ENCODE measurements at places on chromosomes 12 and 14.
A peak's percentile ranks its signal among the peaks of the same experiment; 100 is the strongest.

DNA sequence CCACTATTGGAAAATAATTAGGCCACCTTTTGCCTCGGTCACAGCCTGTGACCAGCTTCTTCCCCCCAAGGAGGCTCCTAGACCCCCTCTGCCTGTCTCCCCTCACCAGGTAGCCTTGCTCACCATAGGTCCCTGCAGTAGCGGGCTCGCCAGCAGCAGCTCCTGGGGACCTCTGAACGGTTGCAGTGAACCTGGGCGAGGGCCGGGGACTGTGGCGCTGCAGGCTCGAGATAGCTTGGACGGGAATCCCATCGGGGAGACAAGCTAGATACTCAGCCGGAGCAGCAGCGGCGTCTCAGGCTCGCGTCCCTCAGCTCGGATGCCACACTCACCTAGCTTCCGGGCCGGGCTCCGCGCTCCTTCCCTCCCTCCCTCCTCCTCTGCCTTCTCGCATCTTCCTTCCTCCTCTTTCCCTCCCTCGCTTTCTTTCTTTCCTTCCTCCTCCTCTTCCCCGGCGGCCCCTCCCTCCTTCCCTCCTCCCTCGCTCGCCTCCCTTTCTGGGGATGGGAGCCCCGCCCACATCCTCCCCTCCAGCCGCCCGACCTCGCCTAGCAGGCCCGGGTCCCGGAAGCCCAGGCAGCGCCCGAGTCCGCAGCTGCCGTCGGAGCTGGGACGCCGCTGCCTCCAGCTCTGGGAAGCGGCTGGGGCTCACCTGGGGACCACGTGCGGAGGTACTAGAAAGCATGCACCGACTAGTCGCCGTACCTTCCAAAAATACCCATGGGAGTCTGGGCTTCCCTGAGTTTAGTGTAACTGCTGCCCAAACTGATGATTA, at the start of gene BMP4:
Gene BMP4, minus strand, starts transcription at position 399 of the 775 bp plus-strand sequence. CDS start 4,603 bp downstream, outside the sequence.
- DNase-seq: peak; percentile 50

DNA sequence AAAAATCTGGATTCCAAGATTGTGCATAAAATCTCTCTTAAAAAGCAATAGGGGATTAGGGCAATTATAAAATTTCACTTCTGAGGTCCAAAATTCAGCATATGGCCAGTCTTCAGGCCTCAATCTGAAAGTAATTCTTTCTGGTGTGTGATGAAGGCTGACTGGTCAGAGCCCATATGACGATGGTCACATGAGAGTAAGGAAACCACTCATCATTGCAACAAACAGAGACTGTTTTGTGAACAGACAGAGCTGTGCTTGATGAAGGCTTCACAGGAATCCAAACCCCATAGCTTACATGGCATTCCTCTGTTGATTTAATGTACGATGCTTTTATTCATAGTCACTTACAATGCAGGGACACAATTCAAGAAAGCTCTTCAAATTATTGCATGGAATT, 238.1 kb downstream of the APAF1 start:
- DNase-seq: no peak

DNA sequence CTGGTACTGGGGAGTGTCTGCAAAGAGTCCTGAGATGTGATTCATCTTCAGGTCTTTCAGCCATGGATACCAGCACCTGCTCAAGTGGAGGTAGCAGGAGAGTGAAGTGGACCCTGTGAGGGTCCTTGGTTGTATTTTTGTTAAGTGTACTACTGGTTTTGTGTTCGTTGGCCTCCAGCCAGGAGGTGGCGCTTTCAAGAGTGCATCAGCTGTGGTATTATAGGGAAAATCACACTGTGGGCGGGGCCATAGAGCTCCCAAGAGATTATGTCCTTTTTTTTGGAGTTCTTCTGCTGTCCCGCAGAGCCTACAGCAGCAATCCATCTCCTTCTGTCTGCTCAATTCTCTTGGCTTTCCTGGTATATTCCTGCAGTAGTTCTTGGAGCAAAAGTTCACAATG, 66.8 kb downstream of the SPATA7 start:
- DNase-seq: no peak

DNA sequence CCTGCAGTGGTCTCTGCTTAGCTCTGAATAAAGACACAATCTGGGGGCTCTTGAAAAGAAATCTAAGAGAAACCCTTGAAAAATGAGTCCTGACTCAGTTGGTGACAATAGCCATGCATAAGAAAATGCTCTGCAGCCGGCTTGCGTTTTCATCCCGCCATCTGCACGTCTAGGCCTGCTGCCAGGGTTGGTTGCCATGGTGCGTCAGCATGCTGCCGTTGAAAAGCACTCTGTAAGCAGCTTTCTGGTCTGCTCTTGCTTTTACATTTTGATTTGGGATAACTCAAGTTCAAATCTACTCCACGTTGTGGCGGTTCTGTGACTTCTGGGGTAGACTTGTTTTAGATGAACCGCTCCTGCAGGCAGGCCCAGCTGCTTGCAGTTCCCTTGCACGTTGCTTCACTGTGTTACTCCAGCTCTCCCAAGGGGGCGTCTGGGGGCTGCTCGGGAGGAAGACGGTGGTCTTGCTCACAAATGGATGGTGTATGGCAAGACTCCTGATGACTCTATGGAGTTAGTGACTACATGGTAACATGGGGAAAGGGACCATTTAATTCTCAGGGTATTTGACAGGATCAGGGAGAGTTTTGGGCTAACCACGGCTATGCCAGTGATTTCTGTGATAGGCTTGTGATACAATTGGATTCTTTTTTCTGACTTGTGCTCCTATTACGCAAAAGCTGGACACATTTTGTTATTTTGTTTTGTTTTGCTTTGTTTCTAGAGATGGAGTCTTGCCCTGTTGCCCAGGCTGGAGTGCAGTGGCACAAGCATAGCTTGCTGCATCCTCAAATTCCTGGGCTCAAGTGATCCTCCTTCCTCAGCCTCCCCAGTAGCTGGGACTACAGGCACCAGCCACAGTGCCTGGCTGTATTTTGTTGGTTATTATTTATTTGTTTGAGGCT, 15.8 kb downstream of the WNT5B start:
- DNase-seq: peak; percentile 79

GRCh38 chr12:116294454-116295165, 17.1 kb upstream of the MED13L start:
- no peak for DNase-seq

DNA sequence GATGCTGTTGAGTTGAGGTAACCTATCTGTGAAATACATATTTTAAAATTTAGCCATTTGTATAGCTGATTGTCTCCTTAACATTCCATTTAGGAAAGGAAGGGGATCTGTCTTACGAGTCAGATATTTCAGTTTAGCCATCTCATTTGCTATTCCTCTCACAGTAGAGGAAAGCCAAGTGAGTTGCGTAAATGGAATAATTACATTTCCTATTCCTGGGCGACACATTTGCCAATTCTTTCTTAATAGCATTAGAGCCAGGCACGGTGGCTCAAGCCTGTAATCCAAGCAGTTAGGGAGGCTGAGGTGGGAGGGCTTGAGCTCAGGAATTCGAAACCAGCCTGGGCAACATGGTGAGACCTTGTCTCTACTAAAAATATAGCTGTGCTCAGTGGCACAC, 116.3 kb downstream of the TMX1 start:
- no peak for DNase-seq

GRCh38 chr12:52213564-52214420, 19.3 kb upstream of the KRT7 start:
- DNase-seq: peak; percentile 80

DNA sequence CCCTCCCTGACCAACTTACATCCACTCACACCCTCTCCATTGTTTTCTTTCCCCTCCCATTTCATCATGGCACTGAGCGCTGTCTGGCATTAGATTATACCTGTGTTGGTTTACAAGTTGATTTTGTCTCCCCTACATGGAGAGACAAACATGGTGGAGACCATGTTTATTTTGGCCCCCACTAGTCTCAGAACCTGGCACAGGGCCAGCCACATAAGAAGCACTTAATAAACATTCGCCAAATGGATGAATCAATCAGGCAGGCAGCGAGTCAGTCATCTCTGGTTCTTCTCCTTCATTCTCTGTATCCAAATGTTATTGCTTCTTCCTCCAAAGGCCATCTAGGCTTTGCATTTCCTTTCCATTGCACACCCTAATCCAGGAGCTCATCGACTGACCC, 177.4 kb downstream of the DPF3 start:
- DNase-seq: peak; percentile 37

GRCh38 chr14:90061685-90062126, at the start of gene KCNK13:
KCNK13 (plus strand) TSS chr14:90061994; CDS start chr14:90062206, 212 bp downstream.
- DNase-seq: peak; percentile 4

- DNase-seq: no peak
These were observed 28.8 kb upstream of the DLGAP5 start for GRCh38 chr14:55220230-55220629.

DNA sequence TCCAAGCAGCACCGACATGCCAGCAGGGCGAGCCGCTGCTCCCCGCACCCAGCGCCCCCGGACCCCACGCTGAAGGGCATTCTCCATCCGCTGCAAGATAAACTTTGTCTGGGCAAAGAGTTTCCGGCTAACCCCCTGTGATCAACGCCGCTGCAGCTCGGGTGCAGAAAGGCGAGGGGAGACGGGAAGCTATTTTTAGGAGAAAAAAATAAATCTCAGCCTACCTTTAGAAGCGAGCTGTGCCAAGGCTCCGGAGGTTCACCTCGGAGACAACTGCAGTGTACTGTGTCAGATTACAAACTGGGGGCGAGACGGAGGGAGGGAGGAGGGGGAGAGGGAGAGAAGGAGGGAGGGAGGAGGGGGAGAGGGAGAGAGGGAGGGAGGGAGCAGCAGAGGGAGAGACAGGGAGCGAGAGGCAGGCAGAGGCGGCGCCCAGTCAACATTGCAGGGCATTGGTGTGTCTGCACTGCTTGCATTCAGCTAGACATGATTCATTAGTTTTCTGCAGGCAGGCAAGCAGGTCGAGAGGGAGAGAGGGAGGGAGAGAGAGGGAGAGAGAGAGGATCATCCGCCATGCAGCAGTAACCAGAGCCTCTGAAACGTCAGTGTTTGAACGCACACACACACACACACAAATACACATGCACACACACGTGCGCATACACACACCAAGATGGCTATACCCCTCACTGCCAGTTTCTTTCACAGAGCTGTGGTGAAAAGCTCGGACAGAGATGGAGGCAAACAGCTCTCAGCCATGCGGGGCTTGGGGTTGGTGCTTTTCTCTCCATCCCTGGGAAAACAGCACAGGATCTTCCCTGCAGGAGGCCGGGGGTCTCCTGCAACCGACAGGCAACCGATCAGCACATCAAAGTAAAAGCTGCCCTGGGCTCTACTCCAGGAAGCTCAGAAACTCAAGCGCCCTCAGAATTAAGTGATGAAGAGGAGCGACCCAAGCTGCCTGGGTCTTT, at the start of gene RIMBP2:
Gene RIMBP2, minus strand, starts transcription at position 302 of the 971 bp plus-strand sequence. CDS start 237,286 bp downstream, outside the sequence.
- peak; percentile 72 for DNase-seq
